ENCODE measurements at places on chromosomes 2 and 18. TPM values are rescaled to one million over a fixed set of nuclear protein-coding genes. Genes with fewer than 3 reads are reported as not detected.

DNA sequence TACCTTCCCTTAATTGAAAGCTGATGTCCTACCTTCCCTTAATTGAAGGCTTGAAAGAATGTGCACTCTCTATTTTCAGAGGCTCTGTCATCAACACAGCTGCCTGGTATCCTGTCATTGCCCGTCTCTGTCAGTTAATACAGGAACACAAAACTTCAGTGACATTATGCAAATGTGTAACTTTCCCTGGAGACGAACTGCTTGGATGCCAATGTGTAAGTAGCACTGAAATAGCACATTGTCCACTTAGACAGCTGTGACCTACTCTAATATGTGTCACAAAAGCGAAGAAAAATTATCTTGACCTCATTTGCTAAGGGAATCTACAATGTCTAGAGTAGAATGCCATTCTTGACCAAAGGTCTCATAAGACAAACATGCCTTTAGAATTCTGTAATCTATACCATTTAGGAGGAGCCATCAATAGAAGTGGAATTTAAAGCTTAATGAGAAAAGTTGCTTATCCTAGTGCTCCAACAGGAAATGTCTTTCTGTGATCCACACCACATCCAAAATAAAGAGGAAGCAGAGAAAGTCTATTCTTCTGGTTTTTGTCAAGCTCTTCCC lies 138.1 kb downstream of the BARD1 start:
- no peak for DNase-seq

- no peak for DNase-seq
Measured at GRCh38 chr2:170344663-170345346, 166.9 kb downstream of the MYO3B start.

SCN3A gene
- not detected for total RNA-seq

- no peak for DNase-seq
Measured at GRCh38 chr2:1936427-1936980, 192.2 kb upstream of the PXDN start.

- no peak for DNase-seq
Measured at GRCh38 chr18:41814651-41815050, 140.4 kb upstream of the PIK3C3 start.

CWC22 gene
- 28.9 TPM for total RNA-seq

BBS5 gene
- 1.7 TPM for total RNA-seq

HOXD4 gene
- total RNA-seq = not detected

CHRNA1 gene
- not detected for total RNA-seq

GRCh38 chr2:8847400-8847799 lies 10.0 kb upstream of the KIDINS220 start:
- DNase-seq = no peak

DNA sequence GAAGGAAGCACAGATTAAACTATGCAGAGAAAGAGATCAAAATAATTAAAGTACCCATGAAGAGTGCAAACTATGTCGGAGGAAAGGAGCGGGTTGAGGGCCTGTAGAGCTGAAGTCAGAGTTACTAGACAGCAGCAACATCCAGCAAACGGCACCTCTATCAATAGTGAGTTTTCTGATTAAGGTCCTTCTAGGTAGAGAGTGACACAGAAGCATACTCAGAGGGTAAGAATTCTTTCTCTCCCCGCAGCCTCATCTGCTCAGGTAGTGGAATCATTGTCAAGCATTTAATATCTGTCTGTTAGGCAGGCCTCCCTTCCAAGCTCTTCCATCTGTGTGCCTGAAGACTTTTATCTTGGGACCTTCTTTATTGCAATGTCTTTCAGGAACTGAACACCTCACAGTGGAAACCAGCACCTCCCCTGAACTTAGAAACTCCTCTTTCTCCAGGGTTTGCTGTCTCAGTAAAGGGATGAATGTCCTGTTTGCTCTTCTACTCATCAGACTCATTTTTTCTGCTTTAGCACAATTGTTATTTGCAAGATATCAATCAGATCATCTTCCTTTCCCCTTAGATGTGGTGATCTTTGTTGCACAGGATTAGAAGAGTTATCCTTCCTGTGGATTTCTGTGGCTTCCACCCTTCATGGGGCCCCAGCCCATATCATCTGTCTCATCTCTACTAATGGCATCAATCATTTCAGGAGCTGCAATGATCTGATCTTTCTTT lies 28.8 kb downstream of the SP140 start:
- DNase-seq = peak; percentile 75

GRCh38 chr18:27787547-27787946 lies 389.4 kb downstream of the CDH2 start:
- DNase-seq = no peak

- DNase-seq = no peak
Measured at GRCh38 chr2:56476509-56477071, 292.8 kb downstream of the CCDC85A start.

DNA sequence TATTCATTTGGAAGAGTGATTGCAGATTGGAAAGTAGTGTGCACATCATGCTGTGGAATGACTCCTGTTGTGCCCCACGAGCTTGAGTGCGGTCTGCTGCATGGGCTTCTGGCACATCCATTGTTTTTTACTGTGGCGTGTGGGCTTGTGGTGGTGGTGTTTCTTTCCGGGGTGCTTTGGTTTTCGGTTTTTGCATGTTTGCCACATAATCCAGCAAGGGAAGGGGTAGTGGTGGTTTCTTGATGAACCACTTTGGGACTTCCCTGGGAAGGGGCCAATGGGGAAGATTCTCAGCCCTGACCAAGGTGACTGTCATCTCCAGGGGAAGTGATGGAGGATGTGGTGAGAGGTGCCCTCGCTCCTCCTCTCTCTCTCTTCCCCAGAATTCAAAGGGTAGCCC lies 57.0 kb downstream of the COA5 start:
- DNase-seq = peak; percentile 25

KCNE4 gene
- not detected for total RNA-seq

DNA sequence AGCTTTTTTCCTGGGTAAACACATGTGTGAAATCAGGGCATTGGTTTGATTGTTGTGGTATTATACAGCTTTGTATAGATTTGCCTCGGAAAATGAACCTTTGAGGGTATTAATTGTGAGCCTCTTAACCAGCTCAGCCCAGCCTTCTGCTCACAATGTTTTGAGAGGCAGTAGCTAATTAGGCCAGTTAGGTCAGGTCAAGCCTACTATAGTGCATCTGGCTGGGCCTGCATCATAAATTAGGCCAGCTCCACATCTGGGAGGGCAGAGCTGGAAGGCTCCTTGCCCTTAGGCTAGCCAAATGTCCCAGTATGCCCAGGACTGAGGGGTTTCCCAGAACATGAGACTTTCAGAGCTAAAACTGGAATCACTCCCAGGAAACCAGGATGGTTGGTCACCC lies 43.0 kb downstream of the LRATD1 start:
- no peak for DNase-seq

LINC00305 gene
- not detected for total RNA-seq

- no peak for DNase-seq
Measured at GRCh38 chr18:57027190-57027708, 119.6 kb upstream of the BOD1L2 start.

- no peak for DNase-seq
Measured at GRCh38 chr2:215286309-215286708, 25.6 kb upstream of the ATIC start.

TUBB8B gene
- not detected for total RNA-seq

AMER3 gene
- not detected for total RNA-seq

DNA sequence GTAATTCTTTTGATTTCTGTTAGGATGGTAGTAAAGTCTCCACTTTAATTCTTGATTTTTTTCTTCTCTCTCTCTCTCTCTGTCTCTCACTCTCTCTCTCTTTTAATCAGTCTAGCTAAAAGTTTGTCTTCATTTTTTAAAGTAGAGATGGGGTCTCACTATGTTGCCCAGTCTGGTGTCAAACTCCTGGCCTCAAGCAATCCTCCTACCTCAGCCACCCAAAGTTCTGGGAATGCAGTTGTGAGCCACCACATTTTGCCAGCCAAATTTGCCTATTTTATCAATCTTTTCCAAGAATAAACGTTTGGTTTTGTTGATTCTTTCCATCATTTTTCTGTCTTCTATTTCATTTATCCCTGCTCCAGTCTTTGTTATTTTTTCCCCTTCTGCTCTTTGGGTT lies 23.9 kb upstream of the ACOXL start:
- DNase-seq = no peak

GALR1 gene
- total RNA-seq = not detected

ABCB11 gene
- not detected for total RNA-seq

PSMA8 gene
- 0.67 TPM for total RNA-seq

C1QL2 gene
- not detected for total RNA-seq

DNA sequence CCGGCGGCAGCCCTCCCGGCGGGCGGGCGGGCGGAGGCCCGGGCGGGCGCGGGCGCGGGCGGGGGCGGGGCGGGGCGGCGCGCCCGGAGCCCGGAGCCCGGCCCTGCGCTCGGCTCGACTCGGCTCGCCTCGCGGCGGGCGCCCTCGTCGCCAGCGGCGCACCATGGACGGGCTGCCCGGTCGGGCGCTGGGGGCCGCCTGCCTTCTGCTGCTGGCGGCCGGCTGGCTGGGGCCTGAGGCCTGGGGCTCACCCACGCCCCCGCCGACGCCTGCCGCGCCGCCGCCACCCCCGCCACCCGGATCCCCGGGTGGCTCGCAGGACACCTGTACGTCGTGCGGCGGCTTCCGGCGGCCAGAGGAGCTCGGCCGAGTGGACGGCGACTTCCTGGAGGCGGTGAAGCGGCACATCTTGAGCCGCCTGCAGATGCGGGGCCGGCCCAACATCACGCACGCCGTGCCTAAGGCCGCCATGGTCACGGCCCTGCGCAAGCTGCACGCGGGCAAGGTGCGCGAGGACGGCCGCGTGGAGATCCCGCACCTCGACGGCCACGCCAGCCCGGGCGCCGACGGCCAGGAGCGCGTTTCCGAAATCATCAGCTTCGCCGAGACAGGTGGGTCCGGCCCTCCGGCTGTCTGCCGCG lies at the start of gene INHBB:
INHBB (plus strand) TSS at position 111 of the 641 bp plus-strand sequence; CDS start at position 164, 53 bp downstream.
- no peak for DNase-seq

TRPM8 gene
- not detected for total RNA-seq

- DNase-seq = no peak
Measured at GRCh38 chr2:204108781-204109295, 172.3 kb downstream of the ICOS start.

GTF2A1L gene
- not detected for total RNA-seq

DNA sequence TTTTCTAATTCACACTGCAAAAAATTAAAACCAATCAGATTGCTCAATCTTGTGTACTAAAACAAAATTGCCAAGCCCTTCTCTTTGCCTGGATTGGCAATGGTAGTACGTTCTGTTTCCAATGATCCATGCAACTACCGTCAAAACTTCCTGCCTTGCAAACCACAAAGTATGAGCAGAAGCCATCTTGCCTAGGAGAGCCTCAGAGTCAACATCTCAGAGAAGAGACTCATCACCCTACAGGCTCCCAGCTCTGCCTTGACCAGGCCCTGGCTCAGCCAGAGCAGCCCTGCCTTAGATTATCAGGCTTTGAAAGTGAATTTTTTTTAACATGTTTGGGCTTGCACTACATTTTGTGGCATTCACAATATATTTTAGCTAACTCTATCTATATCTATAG lies 574.1 kb downstream of the SATB2 start:
- DNase-seq = no peak

DSG4 gene
- not detected for total RNA-seq

DNA sequence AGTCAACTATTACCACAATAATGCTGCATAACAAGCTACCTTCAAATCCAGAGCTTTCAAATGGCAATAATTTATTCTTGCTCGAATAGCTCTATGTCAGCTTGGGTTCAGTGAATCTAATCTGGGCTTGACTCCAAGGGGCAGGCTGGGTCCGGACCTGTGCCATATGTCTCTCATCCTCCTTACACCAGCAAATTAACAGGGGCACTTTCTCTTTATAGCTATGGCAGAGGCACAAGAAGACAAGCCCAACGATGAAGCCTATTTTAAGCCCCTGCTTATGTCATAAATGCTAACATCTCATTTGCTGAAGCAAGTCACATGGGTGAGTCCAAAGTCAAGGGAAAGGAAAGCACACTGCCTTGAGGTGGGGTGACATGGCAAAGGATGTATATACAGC lies 13.3 kb upstream of the ZNF521 start:
- no peak for DNase-seq

DNA sequence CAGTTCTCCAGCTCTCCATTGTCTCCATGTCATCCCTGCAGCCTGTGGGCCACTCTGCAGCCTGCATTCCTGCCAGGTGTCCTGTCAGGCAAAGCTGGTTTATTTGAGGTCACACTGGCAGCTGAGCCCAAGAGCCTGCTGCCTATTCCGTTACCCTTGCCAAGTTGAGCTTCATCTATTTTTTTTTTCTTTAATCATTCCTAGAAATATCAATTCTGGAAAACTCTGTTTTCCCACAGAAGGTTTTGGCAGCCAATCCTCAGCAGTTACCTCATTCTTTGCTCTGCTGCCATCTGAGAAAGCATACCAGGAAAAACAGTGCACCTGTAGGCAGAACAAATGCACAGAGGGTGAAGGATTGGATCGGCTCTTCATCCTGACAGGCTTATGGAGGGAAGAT lies 411.0 kb upstream of the ACVR2A start:
- no peak for DNase-seq

PROC gene
- total RNA-seq = not detected

DNA sequence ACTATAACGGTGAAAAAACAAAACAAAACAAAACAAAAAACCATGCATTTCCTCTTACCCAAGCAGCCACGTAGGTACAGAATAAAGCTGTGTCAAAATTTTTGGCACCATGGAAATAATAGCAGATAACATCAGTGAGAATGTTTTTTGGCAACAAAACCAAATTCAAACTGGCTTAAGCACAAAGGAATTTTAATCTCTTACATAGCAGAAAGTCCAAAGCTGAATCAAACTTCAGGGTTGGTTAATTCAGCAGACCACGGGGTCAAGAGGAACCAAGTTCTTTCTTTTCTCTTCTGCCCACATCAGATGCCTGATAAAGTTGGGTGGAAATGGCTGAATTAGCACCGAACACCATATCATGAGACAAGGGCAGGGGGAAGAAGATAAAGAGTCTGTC lies 129.5 kb downstream of the PAX3 start:
- no peak for DNase-seq

KCTD18 gene
- total RNA-seq = 19.2 TPM

DNA sequence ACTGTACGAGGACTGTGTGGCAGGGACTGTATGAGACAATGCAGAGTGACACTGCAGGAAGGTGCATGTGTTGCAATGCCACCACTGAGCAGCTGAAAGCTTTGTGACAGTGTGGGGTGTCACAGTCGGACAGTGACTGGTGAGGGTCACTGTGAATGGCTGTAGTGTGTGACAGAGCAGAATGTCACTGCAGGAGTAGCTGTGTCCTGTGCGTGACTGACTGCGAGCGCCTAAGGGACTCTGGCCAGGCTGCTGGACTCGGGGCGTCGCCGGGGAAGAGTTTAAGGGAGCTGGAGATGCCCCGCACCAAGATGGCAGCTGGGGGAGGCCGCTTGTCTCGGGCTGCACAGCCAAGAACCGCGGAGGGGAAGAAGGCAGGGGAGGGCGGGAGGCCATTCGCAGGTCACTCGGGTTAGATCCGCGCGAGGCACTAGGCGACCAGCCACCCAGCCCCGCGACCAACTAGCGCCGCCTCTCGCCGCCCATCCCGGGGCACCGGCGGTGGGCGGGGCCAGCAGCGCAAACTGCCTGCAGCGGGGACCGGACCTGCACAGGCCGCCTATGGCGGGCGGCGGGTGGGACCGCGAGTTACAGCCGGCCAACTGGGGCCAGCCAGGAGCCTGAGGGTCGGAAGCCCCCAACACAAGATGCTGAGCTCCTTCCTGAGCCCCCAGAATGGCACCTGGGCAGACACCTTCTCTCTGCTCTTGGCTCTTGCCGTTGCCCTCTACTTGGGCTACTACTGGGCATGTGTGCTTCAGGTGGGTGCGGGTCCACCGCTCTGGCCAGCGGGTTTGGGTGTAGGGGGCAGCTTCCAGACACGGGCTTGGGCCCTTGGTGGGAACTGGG lies at the start of gene ABHD1:
ABHD1 (plus strand) TSS at position 514 of the 849 bp plus-strand sequence; CDS start at position 648, 134 bp downstream.
- peak; percentile 67 for DNase-seq

HMSD gene
- 1.8 TPM for total RNA-seq

Data from CD4-positive, alpha-beta memory T cell (primary cell).